ENCODE measurements at places on chromosomes 12 and 14.

DNA sequence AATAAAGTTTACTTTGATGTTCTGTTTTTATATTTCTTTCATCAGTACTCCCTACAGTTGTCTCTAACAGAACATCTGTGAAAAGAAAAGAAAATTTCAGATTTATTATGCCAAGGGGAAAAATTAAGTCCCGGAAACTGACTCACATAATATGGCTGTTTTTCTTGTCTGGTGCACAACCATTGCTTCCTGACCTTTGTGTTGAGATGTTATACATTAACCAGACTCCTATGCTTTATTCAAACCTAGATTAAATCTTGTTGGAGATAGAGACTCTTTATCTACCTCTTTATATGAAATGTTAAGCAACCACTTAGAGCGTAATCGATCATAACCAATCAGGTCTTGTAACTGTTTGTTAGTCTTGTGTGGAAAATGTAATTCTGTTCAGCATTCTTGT lies 37.6 kb upstream of the BICD1 start:
- DNase-seq, result no peak

GRCh38 chr14:35669782-35670181 lies 135.8 kb downstream of the INSM2 start:
- no peak for DNase-seq

DNA sequence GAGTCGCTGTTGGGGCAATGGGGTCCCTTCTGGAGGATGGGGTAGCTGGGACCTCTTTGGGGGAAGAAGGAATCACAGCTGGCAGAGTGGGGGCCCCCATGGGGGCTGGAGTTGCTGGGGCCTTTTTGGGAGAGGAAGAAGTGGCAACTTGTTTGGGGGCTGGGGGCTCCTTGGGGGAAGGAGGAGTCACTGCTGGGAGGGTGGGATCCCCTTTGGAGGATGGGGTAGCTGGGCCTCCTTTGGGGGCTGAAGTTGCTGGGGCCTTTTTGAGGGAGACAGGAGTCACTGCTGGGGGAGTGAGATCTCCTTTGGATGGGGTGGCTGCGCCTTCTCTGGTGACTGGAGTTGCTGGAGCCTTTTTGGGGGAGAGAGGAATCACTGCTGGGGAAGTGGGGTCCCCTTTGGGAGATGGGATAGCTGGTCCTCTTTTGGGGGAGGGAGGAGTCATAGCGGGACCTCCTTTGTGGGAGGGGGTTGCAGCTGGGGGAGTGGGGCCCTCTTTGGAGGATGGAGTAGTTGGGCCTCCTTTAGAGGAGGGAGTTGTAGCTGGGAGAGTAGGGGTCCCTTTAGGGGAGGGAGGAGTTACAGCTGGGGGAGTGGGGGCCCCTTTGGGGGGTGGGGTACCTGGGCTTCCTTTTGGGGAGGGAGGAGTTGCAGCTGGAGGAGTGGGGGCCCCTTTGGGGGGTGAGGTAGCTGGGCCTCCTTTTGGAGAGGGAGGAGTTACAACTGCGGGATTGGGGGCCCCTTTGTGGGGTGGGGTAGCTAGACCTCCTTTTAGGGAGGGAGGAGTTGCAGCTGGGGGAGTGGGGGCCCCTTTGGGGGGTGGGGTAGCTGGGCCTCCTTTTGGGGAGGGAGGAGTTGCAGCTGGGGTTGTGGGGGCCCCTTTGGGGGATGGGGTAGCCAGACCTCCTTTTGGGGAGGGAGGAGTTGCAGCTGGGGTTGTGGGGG lies 7.9 kb downstream of the NACA start:
- DNase-seq, result no peak

DNA sequence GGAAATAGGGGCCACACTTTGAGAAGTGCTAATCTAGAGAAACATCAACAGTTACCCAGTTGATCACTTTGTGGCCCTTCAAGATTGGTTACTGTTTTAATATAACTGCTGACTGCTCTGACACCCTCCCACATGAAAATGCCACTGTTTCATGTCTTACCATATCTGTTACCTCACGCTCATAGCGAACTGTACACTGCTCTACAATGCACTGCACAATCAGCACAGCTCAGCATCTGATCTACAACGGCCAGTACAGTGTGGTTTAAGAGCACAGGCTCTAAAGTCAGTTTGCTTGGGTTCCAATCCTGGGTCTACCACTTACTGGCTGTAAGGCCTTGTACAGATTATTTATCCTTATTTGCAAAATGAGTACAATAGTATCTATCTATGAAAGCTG lies 39.1 kb downstream of the SPPL3 start:
- no peak for DNase-seq

GRCh38 chr12:100365411-100365810 lies 8.5 kb downstream of the SLC17A8 start:
- no peak for DNase-seq

- DNase-seq, result no peak
Observed at GRCh38 chr12:94025756-94026155, 122.6 kb upstream of the PLXNC1 start.

DNA sequence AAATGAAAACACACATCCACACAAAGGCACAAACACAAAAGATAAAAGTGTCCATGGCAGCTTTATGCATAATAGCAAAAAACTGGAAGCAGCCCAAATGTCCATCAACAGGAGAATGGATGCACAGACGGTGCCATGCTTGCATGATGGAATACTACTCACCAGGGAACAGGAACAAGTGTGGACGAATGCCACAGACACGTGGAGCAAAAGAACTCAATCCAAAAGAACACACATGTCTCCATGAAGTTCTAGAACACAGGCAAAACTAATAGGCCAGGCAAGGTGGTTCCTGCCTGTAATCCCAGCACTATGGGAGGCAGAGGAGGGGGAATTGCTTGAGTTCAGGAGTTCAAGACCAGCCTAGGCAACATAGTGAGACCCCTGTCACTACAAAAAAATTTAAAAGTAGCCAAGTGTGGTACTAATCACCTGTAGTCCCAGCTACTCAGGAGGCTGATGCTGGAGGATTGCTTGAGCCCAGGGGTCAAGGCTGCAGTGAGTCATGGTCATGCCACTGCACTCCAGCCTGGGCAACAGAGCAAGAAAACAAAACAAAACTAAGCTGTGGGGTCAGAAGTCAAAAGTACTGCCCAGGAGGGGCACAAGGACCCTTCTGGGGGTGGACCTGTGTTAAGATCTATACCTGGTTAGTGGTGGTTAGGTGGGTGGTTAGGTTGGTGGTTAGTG lies 7.3 kb upstream of the TMEM119 start:
- DNase-seq, result no peak

DNA sequence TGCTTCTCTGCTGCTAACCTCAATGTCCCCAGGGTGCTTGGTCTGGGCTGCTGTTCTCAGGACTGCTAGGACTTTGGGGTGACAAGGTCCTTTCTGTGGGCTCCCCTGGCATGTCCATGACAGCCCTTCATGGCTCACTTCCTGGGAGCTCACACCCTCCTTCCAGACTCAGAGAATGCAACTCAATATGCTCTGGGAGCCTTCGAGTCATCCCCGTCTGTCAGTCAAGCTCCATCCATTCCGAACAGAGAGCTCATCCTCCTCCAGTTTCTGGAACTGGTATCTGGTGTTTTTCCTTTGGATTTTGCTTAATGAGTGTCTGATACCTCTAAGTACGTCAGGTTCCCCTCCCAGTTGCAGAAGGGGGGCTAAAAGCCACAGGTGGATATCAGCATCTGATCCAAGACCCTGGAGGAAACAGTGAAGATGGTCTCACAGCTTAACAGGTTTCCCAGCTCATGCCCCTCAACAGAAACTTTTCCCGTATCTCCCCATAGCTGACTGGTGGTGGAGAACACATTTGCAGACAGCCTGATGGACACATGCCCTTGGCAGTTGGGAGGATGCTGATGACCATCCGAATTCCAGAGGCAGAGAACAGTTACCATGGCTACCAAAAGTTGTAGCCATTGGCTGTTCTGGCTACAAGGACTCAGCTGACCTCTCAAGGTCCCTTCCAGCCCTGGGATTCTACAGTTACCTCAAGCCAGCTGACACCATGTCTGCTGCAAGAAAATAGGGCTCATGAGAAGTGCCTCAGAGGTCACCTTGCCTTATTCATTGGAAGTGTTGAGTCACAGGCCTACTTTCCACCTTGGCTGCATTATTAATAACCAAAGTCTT lies 9.5 kb upstream of the RAB35 start:
- DNase-seq, result no peak

GRCh38 chr14:47720281-47720680 lies 44.9 kb upstream of the MDGA2 start:
- no peak for DNase-seq

DNA sequence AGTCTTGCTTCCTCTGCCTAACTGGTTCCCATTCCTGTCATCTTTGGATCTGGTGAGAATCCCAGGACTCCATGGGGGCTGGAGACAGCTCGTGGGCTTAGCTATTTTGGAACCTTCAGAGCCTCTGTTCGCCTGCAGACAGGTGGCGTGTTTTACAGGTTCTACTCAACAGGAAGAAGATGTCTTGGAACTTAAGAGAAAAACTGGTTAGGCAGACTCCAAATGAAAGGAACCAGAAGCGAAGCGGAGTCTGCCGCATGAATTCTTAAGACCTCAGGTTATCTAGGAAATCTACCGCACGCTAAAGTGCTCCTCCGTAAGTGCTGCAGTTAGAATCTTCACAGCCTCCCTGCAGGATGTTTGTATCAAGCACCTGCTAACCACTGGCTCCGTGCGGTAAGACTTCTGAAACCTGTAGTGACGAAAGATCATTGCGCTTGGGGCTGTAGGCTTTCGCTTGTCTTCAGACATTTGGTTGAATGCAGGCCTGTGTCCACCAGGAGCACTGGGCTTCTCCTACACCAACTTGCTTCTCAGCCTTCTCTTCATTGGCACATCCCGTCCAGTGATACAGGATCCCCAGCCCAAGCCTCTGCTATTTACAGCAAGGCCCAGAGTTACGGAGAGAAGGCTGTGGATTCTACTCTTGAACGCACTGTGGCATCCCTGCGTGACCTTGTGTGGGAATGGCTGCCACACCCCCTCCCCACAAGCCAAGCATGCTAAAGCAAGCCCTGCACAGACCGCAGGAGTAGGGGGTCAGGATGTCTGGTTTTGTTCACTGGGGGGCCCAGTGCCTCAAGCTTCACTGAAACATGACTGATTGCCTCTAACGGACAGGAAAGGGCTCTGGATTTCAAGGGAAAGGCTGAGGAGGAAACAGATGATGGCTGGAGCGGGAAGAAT lies 35.0 kb downstream of the ACADS start:
- DNase-seq, result no peak

DNA sequence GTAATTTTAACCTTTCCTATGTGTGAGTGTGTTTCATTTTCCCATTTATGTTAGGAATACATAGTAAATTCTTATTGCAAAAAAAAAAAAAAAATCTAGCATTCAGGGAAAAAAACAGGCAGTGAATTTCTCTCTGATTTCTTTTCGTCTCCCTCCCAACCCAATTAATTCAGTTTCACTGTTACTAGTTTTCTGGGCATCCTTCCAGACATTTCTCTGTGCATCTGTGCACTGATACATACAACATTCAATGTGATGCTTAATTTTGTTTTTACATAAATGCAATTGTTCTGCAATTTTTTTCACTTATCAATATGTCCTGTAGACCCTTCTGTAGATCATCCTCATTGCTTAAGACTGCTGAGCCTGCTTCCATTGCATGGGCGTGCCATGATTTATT lies 694.3 kb upstream of the TBX3 start:
- DNase-seq, result no peak

DNA sequence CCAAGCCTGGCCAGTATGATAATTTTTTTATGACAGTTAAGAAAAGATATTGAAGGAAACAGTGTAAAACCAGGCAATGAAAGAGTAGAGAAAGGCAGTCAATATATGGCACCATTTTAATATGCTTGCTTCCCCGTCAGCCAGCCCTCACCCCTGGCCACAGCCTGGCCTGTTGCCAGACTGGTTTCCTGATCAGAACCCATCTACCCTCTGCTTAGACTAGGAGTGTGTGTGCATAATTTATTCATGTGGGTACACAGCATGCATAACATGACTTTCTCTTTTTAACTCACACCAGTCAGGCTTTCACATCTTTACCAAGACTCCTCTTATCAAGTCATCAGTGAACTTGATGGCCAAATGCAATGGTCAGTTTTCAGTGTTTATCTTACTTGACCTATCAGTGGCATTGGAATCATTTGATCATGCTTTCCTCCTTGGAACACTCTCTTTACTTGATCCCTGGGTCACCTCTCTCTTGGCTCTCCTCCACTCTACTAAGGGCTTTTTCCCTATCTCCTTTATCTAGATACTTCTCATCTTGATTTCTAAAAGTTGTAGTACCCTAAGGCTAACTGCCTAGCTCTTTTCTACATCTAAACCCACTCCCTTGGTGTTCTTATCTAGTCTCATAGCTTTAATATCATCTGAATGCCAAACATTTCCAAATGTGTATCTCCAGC lies 10.0 kb upstream of the GPR19 start:
- DNase-seq, result peak; percentile 76

- no peak for DNase-seq
Observed at GRCh38 chr14:68898248-68899032, 80.7 kb downstream of the ACTN1 start.

- no peak for DNase-seq
Observed at GRCh38 chr12:111046896-111047295, 126.5 kb upstream of the MYL2 start.

DNA sequence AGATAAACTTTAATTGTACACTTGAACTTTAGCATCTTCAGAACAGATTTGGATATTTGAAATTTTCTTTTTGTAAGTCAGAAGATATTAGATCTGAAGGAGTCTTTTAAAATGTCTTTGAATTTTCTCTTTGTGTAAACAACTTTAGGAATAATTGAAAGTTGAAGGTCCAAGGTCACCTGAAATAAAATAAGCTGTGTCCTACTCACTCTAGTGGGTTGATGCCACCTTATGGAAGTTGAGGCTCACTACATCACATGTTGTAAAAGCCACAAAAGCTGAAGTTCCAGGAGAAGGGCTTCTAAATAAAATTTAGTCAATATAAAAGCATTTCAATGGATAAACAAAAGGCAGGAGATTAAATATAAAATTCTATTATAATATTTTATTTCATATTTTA lies 122.0 kb upstream of the ATXN7L3B start:
- DNase-seq, result no peak

DNA sequence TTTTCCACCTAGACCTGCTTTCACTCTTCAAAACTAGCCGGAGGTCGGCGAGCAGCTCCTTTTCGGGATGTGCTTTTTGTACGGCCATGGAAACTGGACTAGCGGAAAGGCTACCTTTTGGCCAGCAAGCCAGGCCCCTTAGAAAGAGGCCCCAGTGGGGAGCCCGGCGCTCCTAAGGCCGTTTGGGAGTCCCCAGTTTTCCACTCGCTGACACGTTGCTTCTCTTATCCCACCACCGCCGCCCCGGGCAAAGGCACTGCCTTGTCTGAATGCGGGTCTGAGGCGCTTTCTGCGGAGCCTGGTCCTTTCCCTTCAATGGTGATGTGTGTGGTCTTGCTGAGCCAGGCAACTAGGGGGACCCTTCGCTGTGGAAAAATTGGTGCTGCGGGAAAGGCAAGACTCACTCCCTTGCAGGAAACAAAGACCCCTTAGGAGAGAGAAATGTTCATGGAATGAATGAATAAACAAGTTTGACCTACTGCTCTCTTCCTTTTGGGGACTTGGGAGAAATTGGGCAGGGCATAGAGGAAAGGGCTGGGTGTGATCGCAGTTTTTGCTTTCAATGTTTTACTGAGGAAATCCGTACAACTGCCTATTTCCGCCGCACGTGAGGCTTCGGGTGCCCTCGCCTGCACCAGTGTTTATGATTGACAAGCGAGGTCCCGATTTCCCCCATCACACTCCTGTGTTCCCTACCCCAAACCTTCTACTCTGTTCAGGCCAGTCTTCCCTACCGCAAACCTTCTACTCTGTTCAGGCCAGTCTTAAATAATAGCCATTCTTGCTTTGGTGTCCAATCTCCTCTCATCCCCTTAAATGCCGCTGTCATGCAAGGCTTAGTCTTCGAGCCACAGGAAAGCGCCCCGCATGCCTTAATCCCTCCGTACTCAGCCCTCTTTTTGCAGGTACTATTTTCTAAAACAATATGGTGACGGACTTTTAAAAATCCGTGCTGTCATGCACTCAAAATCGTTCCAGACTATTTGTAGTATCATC lies 1.0 kb upstream of the SLC38A2 start:
- peak; percentile 35 for DNase-seq
